Left renal cortex interstitium (tissue), 4 donors: ENCODE measurements at places on chromosomes 16 and 17.

- no peak for DNase-seq
These were observed 149.4 kb upstream of the HS3ST2 start for GRCh38 chr16:22664561-22664997.

GRCh38 chr16:54033747-54034146, 252.8 kb downstream of the IRX3 start:
- no peak for DNase-seq

DNA sequence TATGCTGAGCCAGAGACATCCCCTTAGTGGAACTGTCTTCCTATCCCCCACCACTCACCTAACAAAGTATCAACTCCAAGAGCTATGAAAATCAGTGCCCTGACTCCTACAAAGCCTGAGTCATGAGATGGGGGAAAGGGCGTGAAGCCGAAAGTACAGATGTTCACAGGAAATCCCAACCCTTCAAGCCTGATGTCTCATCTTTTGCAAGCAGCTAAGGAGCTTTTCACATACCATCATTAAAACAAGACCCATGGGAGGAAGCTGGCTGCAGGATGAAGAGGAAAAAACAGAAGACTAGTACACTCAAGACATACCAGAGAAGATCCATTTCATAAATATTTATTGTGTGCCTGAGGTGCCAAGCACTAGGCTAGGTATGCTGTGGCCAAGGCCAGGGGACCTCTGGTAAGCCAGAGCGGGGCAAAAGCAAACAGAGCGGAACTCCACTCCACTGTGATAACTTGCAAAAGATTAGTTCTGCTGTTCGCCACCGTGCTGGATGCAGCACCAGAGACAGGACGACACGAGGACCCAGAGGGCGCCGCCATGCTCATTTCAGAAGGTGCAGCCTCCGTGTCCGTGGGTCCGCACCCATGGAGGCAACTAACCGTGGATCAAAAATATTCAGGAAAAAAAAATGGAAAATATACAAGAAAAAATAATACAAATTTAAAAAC, 4.5 kb upstream of the MNT start:
- DNase-seq = no peak

GRCh38 chr16:82963653-82964052, 336.9 kb downstream of the CDH13 start:
- no peak for DNase-seq

DNA sequence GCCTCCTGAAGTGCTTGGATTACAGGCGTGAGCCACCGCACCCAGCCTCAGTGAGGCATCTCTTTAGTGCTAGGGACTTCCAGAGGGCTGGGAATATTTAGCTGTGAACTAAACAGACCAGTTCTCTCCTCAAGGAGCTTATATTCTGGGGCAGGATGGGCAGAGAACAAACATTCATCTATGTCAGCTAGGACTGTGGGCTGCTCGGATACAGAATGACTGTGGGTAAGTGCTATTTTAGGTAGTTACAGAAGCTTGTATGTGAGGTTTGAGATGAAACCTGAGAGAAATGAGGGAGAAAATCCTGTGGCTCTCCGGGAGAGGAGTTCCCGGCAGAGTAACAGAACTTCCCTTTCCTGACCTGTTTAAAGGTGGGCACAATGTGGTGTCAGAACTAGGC, 6.2 kb upstream of the INPP5K start:
- no peak for DNase-seq

DNA sequence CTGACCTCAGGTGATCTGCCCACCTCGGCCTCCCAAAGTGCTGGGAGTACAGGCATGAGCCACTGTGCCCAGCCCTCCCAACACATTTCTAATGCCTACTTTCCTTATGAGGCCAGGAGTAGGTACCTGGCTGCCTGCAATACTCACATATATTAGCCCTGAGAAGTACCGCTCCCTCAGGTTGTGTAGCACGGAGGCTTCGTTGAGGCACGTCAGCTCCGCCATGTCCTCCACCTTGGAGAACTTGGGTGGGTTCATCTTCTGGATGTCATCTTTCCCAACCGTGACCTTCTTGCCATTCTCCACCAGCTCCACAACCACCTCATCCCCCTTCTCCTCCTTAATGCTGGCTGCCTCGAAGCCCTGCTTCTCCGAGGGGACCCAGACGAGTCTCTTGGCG, 19.1 kb downstream of the MYH11 start:
- DNase-seq = no peak

GRCh38 chr16:27595475-27595874, 45.5 kb downstream of the KATNIP start:
- DNase-seq = no peak

DNA sequence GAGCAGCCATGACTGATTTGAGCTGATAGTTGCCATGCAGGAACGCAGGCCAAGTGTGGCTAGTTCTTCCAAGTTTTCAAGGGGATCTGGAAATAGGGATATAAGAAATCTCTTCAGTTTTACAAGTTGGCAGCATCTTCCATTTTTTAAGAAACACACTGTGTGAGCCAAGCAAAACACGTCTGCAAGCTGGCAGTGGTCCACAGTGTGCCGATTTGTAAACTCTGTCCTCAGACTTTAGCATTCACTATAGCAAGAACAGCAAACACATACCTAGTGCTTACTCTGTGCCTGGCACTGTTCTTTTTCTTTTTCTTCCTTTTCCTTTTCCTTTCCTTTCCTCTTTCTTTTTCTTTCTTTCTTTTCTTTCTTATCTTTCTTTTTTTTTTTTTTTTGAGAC, 2.9 kb downstream of the ORAI3 start:
- no peak for DNase-seq

GRCh38 chr16:11585460-11586377, 1.0 kb downstream of the LITAF start:
- DNase-seq = no peak

- no peak for DNase-seq
These were observed 259.6 kb downstream of the ZFHX3 start for GRCh38 chr16:72788269-72788809.

GRCh38 chr16:57372372-57373116, at the start of gene CX3CL1:
Gene CX3CL1, plus strand, starts transcription at chr16:57372490. Its CDS starts 79 bp downstream, at chr16:57372569.
- no peak for DNase-seq

GRCh38 chr17:32609884-32610650, 123.3 kb downstream of the CDK5R1 start:
- no peak for DNase-seq

GRCh38 chr17:59001158-59001814, 105.4 kb downstream of the TRIM37 start:
- peak; percentile 23 for DNase-seq

- no peak for DNase-seq
These were observed 13.1 kb upstream of the ITGAL start for GRCh38 chr16:30459456-30459855.

DNA sequence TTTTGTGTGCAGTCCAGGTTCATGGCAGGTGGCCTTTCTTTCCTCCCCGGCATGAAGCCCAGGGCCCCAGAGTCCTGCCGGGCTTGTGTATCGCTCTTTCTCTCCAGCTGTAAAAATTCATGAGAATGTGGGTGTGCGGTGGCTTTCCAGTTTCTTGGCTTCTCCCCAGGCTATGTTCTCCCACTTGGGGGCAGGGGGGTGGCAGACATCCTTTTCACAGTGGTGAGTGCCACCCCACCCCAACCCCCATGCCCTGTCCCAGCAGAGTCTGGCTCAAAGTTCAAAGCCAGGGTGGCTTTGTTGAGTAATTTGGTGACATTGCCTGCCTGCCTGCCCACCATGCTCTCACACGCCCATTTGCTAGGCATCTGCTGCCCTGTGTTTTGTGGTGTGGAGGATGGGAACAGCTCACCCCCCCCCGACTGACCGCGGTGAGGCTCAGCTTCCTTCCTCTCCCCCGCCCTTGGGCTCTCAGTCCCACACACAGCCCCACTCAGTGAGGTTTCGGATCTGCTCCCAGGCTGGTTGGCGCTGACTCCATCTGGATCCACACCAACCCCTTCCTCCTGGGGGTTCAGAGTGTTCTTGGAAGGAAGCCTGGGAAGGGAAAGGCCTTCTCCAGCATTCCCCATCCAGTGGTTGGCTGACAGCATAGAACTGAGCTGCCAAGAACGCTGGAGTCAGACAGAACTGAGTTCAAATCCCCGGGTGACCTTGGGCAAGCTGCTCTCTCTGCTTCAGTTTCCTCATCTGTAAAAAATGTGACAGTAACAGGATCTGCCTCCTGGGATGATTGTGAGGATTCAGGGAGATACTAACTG, 36.0 kb downstream of the CHD9 start:
- DNase-seq = no peak

DNA sequence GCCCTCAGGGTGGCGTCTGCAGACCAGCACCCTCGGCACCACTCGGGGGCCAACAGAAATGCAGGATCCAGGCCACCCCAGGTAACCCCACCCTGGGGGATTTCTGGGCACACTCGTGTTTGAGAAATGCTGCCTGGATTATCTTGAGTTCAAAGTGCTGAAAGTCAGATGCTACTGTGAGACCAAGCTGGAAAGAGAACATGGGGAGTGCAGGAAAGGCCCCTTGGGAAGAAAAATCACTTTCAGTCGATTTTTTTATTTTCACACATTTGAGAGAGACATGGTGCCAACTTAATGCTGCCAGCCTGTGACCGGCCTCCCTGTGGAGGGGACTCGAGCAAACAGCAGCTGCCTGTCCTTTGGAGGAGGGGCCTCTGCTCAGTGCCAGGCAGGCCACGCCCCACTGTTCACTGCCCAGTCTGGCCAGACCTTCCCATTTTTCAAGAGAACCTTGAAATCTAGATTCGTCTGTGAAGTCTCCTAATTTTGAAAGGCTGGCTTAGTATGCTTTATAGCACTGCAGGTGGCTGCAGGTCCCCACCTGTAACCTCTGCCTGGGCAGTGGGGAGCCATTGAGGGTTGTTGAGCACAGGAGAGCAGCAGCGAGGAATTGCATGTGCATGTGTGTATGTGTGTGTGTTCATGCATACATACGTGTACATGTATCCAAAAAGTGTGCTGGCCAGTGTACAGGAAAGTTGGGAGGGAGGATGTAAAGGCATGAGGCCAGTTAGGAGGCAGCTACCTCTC, 70.7 kb upstream of the PLCG2 start:
- no peak for DNase-seq
